ENCODE measurements at places on chromosomes 12 and 14.

GRCh38 chr12:119096429-119097202 is 82.1 kb upstream of the HSPB8 start:
- DNase-seq: no peak

GRCh38 chr14:54344445-54344844 is 52.4 kb upstream of the CDKN3 start:
- DNase-seq: peak; percentile 69

- no peak for DNase-seq
Measured at GRCh38 chr12:21599143-21599999, 5.3 kb downstream of the GYS2 start.

DNA sequence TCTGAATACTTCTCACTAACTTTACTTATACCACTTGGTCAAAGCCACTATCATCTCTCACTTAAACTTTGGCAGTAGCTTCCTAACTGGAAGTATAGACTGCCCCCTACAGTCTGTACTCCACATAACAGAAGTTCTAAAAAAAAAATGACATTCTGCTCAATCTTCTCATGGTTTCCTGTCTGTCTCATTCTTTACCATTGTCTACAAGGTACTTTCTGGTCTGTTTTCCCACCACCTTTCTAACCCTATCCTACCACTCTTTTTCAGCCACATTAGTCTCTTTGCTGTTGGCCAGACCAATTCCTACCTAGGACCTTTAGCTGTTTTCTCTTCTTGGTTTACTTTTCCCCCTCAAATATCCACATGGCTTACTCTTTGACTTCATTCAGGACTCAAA is 14.7 kb downstream of the CPSF6 start:
- peak; percentile 31 for DNase-seq

DNA sequence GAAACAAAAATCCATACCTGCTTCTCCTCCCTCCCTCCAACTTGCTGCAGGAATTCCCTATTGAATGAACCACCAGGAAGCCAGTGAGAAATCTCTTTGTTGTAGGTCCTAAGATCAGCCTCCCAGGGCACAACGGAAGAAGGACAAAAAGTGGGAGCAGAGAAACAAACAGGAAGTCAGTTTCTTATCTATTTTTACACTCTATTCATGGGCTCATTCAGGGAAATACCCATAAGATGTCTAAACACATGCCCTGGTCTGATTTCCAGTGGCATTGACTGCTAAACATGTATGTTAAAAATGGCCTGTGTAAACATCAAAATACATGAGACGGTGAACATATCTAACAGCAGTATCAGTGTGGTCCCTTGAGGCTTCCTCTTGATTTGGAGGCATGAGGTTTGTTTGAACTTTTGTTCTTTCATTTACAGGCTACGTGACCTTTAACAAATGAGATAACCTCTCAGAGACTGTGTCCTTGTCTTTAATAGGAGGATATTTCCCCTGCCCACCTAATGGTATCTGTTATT is 18.8 kb downstream of the GPR65 start:
- DNase-seq: no peak

DNA sequence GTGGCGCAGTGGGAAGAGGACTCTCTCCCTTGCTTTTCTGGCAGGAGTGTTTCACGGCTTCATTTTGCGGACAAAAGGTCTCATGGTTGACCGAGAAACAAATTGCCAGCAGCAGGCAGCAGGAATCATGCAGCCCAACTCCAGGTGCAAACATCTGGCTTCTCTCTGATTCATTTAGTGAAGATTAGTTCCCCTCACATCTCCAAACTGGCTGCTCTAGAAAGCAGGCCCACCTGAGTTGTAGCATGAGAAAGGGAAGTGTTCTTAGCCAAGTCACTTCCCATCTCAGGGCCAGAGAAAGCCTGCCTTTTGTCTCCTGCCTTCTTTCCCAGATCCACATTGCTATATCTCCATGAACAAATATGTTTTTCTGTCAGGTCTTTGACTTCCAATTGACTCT is 120.8 kb upstream of the CCDC196 start:
- no peak for DNase-seq

All from K562 (cell line).